ENCODE measurements at places on chromosomes 5 and 9.
A peak's percentile ranks its signal among the peaks of the same experiment; 100 is the strongest.

GRCh38 chr5:8953911-8954438, 591.9 kb downstream of the SEMA5A start:
- no peak for DNase-seq

GRCh38 chr5:173664154-173664526, 47.7 kb upstream of the BOD1 start:
- peak; percentile 80 for DNase-seq

GRCh38 chr5:62790348-62790747, 211.7 kb downstream of the LRRC70 start:
- no peak for DNase-seq

GRCh38 chr5:62791059-62791458, 212.4 kb downstream of the LRRC70 start:
- DNase-seq = peak; percentile 31

GRCh38 chr5:103706939-103707682, 144.5 kb upstream of the NUDT12 start:
- no peak for DNase-seq

DNA sequence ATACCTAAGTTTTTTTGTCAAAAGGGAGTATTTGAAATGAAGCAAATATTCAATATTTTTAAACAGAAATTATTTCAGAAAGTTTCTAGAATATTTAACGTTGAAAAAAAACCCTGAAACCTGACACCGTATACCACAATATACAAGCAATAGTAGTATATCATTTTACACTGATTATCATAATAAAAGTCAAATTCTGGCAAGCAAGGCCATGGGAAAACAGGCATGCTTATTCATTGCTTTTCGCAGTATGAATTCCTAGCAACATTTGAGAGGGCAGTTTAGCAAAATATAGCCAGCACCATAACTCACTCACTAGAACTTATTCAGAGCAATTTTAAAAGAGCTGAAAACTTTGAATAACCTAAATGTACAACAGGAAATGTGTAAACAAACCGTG, 46.1 kb downstream of the ERAP1 start:
- DNase-seq = no peak

- no peak for DNase-seq
Observed at GRCh38 chr5:128426090-128426534, 111.9 kb downstream of the FBN2 start.

GRCh38 chr5:134247428-134248224, 21.8 kb upstream of the PPP2CA start:
- DNase-seq = no peak

DNA sequence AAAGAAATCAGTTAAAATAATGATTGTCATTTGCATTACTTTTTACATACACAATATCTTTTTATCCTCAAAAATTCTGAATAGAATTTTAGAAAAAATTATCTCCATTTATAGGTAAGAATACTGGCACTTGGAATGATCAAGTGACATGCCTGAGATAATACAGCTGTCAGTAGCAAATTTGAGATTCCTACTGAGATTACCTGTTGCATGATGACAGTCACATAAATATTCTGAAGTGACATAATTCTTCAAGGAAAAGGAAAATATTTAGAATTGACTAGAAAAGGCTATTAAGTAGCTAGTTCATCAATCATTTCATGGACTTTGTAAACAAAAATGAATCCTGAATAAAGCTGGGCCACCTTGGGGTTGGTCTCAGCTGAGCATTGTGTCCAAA, 15.2 kb upstream of the ENC1 start:
- no peak for DNase-seq

DNA sequence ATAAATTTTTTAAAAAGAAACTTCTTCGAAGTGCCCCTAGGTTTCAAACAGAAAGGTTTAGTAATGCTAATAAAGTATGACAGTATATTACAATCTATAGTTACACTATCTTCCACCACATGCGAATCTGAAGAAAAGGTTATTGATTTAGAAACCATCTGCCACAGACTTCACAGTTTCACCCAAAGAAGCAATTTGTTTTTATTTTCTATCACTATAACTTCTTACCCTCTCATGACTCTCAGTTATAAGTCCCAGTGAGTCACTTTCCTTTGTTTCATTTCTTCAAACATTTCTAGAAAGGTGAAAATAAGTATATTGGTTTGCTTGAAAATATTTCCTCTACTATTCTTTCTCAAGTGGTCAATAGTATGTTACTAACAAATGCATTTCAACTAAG, 93.6 kb downstream of the MCTP1 start:
- no peak for DNase-seq

DNA sequence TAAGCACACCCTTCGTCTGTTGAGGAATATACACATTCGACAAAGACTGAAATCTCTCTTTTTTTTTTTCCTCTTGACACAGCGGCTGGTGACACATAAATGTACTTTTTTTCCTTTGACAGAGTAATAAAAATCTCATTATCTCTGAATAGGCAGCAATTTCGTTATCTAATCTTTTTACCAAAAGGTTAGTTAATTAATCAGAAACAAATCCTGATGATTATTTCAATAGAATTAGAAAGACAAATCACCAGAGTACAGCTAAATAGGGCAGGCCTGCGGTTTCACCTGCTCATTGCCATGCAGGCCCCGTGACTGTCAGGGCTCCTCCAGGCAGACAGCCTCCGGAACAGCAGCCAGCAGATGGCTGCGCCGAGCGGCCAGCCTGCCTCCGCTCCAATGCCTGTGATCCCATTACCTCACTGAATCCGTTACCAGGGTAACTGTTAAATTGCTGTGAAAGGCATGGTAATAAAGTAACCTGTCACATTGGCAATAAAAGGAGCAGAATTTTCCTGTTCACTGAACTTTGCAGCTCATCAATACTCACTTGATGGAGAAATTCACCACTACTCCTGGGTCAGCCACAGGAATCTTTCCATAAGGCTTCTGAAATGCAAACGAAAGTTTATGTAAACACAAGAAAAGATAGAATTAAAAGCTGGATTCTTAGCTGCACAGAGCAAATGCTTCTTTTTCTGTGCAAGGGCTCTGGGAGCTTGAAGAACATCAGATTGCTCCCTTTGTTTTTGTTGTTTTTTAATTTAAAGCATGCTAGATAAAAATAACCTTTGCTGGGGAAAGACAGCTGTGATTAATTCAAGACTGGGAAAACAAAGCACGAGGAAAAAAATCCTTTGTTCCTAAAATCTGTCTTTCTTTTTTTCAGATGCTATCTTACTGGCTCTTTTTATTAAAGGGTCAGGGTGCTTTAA, 666.4 kb upstream of the ZNF608 start:
- no peak for DNase-seq

- no peak for DNase-seq
Observed at GRCh38 chr5:134592141-134592746, 40.4 kb downstream of the SAR1B start.

- no peak for DNase-seq
Observed at GRCh38 chr9:121782514-121783110, 131.2 kb downstream of the DAB2IP start.

GRCh38 chr5:127515693-127516440, 1.6 kb upstream of the PRRC1 start:
- no peak for DNase-seq

DNA sequence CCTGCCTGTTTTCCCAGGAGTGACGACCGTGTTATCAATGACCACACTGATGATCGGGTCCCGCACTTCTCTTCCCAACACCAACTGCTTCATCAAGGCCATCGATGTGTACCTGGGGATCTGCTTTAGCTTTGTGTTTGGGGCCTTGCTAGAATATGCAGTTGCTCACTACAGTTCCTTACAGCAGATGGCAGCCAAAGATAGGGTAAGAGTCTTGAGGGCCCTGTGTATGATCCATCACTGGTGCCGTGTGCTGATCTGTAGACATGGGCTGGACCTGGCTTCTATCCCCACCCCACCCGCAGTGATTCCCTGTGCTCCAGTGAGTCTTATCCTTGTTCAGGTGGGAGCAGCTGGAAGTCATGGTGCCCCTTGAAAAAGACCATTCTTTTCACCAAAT, 26.0 kb downstream of the GABRP start:
- peak; percentile 41 for DNase-seq

DNA sequence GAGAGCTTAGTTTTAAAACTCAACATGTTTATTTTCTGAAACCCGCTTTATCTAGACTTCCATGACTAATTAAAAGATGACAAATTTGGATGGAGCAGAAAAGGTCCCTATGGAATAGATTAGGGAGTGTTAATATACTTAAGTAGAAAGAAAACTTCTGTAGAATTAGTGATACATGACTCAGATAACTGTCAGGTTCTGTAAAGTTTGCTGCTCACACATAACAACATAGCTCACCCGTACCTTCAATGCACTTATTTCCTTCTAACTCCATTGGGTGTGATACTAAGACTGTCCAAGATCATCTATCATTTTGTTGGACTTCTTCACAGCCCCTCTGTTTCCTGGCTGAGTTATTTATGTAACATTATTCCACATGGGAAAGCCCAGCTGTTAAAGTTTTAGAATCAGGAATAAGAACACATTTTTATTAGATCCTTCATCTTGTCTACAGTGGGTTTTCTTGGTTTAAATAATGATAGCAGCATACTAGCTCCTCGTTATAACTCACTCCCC, 27.8 kb downstream of the TMEM167A start:
- no peak for DNase-seq

- DNase-seq = no peak
Observed at GRCh38 chr5:179271821-179272325, 73.4 kb downstream of the ADAMTS2 start.

GRCh38 chr9:35042081-35042604, 30.3 kb downstream of the VCP start:
- DNase-seq = peak; percentile 12

Measured in Kasumi-1 (cell line).